Left ventricle myocardium inferior (tissue), 1 donor: ENCODE measurements at places on chromosomes 6 and 20. TPM values are rescaled to one million over a fixed set of nuclear protein-coding genes. Genes with fewer than 3 reads are reported as not detected.
A peak's percentile ranks its signal among the peaks of the same experiment; 100 is the strongest.

GRCh38 chr6:26321005-26321404, 44.0 kb upstream of the BTN3A2 start:
- peaks cover 68% of the 10 kb centered on the region for H3K27me3 ChIP-seq
- DNase-seq: no peak
- peaks cover 11% of the 10 kb centered on the region for H3K4me1 ChIP-seq
- no peak overlapping the region for H3K4me3 ChIP-seq

GRCh38 chr20:44572551-44573500, 9.6 kb upstream of the PKIG start:
- H3K27ac ChIP-seq: peak overlapping the region; percentile 95
- H3K4me3 ChIP-seq: peak overlapping the region; percentile 48
- H3K4me1 ChIP-seq: peaks cover 72% of the 10 kb centered on the region
- no peaks in the 10 kb centered on the region for H3K27me3 ChIP-seq

GRCh38 chr6:111199935-111200334, 112.6 kb downstream of the SLC16A10 start:
- no peaks in the 10 kb centered on the region for H3K27me3 ChIP-seq
- peaks cover 18% of the 10 kb centered on the region for H3K4me1 ChIP-seq
- H3K36me3 ChIP-seq: no peaks in the 10 kb centered on the region
- DNase-seq: no peak
- no peak overlapping the region for H3K4me3 ChIP-seq
- no peak overlapping the region for H3K27ac ChIP-seq

- H3K36me3 ChIP-seq: peaks cover 7% of the 10 kb centered on the region
- no peaks in the 10 kb centered on the region for H3K27me3 ChIP-seq
- H3K4me1 ChIP-seq: peaks cover 37% of the 10 kb centered on the region
Measured at GRCh38 chr6:33705268-33705885, 6.1 kb downstream of the UQCC2 start.

DNA sequence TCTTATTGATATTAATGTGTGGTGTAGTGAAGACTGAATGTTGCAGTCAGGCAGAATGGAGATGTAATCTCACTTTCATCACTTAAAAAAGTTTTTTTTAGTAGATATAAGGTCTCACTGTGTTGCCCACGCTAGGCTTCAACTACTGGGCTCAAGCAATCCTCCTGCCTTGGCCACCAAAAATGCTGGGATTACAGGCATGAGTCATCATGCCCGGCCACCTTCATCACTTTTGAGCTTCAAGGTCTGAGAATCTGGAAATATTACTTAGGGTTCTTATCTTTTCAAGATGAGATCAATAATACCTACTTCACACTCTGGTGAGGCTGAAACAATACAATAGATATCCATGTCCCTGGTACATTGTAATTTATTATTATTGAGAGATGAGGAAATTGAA, 31.6 kb downstream of the ADGRG6 start:
- no peak overlapping the region for H3K27ac ChIP-seq
- DNase-seq: no peak
- no peaks in the 10 kb centered on the region for H3K36me3 ChIP-seq
- H3K4me1 ChIP-seq: no peaks in the 10 kb centered on the region
- H3K27me3 ChIP-seq: no peaks in the 10 kb centered on the region
- H3K4me3 ChIP-seq: no peak overlapping the region

DNA sequence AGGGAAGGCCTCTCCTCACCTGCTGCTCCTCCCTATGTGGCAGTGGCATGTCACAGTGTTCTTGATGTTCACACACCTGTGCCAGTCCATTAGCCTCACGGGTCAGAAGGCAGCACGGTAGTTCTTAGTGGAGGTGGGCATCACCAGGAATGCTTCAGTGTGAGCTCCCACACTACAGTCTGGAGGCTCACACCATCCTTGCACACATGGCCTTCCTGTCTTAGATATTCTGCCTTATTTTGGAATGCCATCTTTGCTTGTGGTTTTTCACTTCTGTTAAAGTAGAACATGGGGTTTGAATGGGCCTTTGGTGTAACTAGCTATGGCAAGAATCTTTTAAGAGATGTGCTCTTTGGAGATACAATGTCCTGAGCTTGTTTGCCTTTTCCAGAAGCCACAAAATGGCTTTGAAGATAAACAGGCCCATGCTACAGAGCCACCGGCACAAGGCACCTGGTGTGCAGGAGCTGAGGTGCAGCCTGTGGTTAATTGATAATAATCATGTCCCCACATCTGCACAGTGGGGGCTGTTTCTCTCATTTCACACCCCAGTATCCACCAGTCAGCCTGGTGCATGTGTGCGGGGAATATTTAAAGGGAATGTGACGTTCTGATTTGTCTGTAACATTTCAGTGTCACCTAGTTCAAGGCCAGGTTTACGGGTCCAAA, 3.2 kb upstream of the SLC17A9 start:
- peaks cover 46% of the 10 kb centered on the region for H3K4me1 ChIP-seq
- DNase-seq: no peak
- no peak overlapping the region for H3K4me3 ChIP-seq

GRCh38 chr20:38308047-38308438, 4.1 kb downstream of the BPI start:
- DNase-seq: no peak
- no peaks in the 10 kb centered on the region for H3K4me1 ChIP-seq
- peaks cover 44% of the 10 kb centered on the region for H3K27me3 ChIP-seq
- no peak overlapping the region for H3K27ac ChIP-seq
- no peak overlapping the region for H3K4me3 ChIP-seq
- H3K36me3 ChIP-seq: no peaks in the 10 kb centered on the region

- H3K4me3 ChIP-seq: no peak overlapping the region
- no peak for DNase-seq
- H3K36me3 ChIP-seq: no peaks in the 10 kb centered on the region
- no peak overlapping the region for H3K27ac ChIP-seq
- no peaks in the 10 kb centered on the region for H3K4me1 ChIP-seq
Measured at GRCh38 chr6:51793393-51793792, 294.0 kb downstream of the PKHD1 start.

DNA sequence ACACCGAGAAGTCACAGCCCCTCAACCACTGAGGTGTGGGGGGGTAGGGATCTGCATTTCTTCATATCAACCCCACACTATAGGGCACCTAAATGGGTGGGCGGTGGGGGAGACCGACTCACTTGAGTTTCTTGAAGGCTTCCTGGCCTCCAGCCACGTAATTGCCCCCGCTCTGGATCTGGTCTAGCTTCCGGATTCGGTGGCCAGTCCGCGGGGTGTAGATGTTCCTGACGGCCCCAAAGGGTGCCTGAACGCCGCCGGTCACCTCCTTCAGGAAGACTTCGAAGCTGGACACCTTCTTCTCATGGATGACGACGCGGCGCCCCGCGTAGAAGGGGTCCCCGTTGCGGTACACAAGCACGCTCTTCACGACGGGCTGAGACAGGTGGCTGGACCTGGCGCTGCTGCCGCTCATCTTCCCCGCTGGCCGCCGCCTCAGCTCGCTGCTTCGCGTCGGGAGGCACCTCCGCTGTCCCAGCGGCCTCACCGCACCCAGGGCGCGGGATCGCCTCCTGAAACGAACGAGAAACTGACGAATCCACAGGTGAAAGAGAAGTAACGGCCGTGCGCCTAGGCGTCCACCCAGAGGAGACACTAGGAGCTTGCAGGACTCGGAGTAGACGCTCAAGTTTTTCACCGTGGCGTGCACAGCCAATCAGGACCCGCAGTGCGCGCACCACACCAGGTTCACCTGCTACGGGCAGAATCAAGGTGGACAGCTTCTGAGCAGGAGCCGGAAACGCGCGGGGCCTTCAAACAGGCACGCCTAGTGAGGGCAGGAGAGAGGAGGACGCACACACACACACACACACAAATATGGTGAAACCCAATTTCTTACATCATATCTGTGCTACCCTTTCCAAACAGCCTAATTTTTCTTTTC, at the start of gene DCDC2:
Gene DCDC2, minus strand, starts transcription at position 724 of the 883 bp plus-strand sequence. Its CDS starts 309 bp downstream, at position 415.
- H3K27ac ChIP-seq: no peak within 1 kb of the TSS
- peaks cover 22% of the 10 kb centered on the region for H3K4me1 ChIP-seq
- H3K27me3 ChIP-seq: peaks cover 38% of the 10 kb centered on the region
- no peaks in the 10 kb centered on the region for H3K36me3 ChIP-seq
- H3K4me3 ChIP-seq: peak within 1 kb of the TSS; percentile 52

- no peaks in the 10 kb centered on the region for H3K36me3 ChIP-seq
- no peak for DNase-seq
- peak overlapping the region; percentile 93 for H3K27ac ChIP-seq
- H3K4me3 ChIP-seq: peak overlapping the region; percentile 68
- peaks cover 90% of the 10 kb centered on the region for H3K4me1 ChIP-seq
Measured at GRCh38 chr6:33428966-33429749, 9.3 kb downstream of the SYNGAP1 start.

- no peaks in the 10 kb centered on the region for H3K36me3 ChIP-seq
- H3K27ac ChIP-seq: no peak overlapping the region
- DNase-seq: no peak
- H3K4me1 ChIP-seq: peaks cover 13% of the 10 kb centered on the region
Measured at GRCh38 chr20:8395956-8396355, 263.9 kb downstream of the PLCB1 start.

- peaks cover 100% of the 10 kb centered on the region for H3K27me3 ChIP-seq
- H3K27ac ChIP-seq: no peak overlapping the region
- no peak overlapping the region for H3K4me3 ChIP-seq
- H3K4me1 ChIP-seq: peaks cover 48% of the 10 kb centered on the region
Measured at GRCh38 chr20:38729767-38730166, 5.5 kb downstream of the SLC32A1 start.

GRCh38 chr6:30260036-30260504, 46.9 kb upstream of the TRIM26 start:
- H3K27ac ChIP-seq: peak overlapping the region; percentile 75
- H3K36me3 ChIP-seq: no peaks in the 10 kb centered on the region
- H3K4me1 ChIP-seq: peaks cover 18% of the 10 kb centered on the region
- no peak for DNase-seq
- no peaks in the 10 kb centered on the region for H3K27me3 ChIP-seq
- peak overlapping the region; percentile 94 for H3K4me3 ChIP-seq

DNA sequence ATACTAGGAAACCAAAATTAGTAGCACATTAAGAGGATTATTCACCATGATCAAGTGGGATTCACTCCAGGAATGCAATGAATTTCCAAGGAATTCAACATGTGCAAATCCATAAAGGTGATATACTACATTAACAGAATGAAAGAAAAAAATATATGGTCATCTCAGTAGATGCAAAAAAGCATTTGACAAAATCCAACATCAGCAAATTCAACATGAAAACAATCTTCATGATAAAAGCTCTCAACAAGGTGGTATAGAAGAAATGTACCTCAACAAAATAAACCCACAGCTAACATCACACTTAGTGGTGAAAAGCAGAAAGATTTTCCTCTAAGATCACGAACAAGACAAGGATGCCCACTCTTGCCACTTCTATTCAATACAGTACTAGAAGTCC, 74.4 kb upstream of the PDE10A start:
- no peaks in the 10 kb centered on the region for H3K36me3 ChIP-seq
- DNase-seq: no peak
- no peaks in the 10 kb centered on the region for H3K4me1 ChIP-seq
- no peaks in the 10 kb centered on the region for H3K27me3 ChIP-seq

GRCh38 chr6:6597682-6598081, 9.2 kb downstream of the LY86 start:
- no peaks in the 10 kb centered on the region for H3K36me3 ChIP-seq
- H3K4me1 ChIP-seq: peaks cover 64% of the 10 kb centered on the region
- no peak overlapping the region for H3K4me3 ChIP-seq
- no peak for DNase-seq

DNA sequence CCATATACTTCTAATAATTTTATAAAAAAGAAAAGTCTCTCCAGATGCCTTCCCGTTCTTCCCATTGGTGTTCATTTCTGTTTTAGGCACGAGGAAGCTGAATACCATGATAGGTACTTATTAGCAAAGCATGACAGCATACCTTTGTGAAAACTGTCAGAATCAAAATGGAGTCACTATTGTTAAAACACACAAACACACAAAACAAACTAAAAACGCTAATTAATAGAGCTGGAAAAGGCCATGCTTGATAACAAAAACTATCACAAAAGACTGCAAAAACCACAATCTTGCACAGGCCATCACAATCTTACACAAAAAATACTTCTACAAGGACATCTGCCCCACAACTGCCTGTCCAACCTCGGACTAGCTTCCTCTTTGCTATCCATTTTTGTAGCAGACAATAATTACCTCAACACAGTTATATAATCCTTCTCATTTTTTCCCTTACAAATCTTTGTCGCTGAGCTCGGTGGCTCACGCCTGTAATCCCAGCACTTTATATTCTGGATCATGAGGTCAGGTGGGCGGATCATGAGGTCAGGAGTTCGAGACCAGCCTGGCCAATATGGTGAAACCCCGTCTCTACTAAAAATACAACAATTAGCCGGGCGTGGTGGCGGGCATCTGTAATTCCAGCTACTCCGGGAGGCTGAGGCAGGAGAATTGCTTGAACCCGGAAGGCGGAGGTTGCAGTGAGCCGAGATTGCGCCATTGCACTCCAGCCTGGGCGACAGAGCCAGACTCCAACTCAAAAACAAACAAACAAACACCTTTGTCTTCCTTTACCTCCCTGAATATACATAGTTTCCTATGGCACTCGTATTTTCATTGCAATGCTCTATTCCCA, 3.2 kb upstream of the ABT1 start:
- peaks cover 57% of the 10 kb centered on the region for H3K27me3 ChIP-seq
- peaks cover 7% of the 10 kb centered on the region for H3K36me3 ChIP-seq
- H3K4me3 ChIP-seq: no peak overlapping the region
- H3K27ac ChIP-seq: no peak overlapping the region

Gene PPP1R16B
- total RNA-seq: 6.3 TPM

- no peaks in the 10 kb centered on the region for H3K27me3 ChIP-seq
- DNase-seq: no peak
- H3K27ac ChIP-seq: no peak overlapping the region
- no peaks in the 10 kb centered on the region for H3K4me1 ChIP-seq
- H3K4me3 ChIP-seq: no peak overlapping the region
Measured at GRCh38 chr6:106192824-106193223, 106.7 kb downstream of the PRDM1 start.
